ENCODE measurements at places on chromosomes 1 and 21.
A peak's percentile ranks its signal among the peaks of the same experiment; 100 is the strongest.

- no peak for DNase-seq
Measured at GRCh38 chr1:10698726-10699469, 97.5 kb downstream of the CASZ1 start.

DNA sequence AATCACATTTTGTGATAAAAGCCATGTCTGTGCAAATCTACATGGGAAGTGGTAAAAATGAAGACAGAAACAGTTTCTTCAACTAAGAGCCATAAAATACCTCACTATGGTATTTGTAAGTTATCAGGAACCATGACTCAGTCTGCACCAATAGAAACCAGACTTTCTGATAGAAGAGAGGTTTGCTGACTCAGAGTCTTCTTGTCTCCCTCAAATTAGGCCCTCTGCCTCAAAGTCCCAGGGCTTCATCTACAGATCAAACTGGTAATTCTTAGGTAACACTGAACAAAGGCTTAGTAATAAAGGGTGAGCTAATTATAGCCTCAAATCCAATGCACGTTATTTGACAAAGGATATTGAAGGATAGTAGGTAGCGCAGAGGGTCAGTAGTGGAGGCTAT is 30.9 kb upstream of the SSX2IP start:
- DNase-seq: no peak

GRCh38 chr1:107530543-107530942 is 389.7 kb downstream of the NTNG1 start:
- DNase-seq: no peak

GRCh38 chr1:176066709-176067108 is 140.4 kb downstream of the COP1 start:
- no peak for DNase-seq

DNA sequence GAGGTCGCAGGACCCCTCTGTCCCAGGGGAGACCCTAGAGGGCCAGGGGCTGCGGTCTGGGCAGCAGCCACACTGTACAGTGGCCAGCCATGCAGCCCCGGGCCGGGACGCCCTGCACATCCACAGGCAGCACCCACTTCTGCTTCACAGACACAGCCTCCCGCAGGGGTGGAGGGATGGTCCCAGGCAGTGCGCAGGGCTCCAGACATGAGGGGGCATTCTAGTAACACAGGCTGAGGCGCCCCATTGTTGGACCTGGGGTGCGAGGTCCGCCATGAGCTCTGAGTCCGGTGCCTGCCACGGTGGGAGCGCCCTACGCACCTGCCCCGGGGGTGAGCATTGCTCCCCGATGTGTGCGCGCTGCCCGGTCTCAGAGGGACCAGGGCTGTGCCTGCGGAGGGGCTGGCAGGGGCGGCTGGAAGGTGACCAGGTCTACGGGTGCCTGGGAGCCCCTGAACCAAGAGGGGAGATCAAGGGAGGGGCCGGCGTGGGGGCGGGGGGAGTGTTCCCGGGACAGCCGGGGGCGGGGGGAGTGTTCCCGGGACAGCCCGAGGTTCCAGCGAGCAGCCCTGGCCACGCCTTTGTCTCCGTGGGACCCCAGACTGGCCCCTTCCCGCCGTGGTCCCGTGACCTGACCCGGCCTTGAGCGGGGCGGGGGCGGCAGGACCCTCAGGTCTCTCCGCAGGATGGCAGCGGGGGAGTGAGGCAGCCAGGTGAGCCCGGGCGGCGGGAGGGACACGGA is 4.5 kb downstream of the MMEL1 start:
- DNase-seq: no peak

DNA sequence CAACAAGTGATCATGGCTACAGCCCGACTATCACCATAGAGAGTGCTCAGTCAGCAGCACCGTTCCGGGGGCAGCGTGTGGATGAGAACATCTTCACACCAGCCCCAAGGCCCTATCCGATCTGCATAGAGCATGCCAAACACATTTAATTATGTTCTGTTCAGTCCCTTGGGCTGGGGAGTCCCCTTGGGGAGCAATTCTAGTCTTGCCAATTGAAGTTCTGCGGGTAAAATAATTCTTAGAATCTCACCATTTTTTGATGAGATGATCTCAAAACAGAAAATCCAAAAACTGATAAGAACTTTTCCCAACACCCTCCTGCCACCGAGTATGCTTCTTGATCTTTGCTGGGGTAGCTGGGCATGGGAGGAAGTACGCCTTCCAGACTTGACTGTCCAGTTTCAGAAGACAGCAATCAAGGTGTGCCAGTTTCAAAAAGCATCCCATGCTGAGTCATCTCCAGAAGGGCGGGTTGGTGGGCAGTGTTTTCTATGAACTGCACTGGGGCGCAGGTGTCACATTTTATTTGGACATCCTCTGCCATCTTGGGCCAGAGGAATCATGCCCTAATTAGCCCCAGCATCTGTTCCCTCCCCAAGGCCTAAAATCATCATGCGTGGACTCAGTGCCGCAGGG is 20.8 kb upstream of the PTPRF start:
- DNase-seq: no peak

DNA sequence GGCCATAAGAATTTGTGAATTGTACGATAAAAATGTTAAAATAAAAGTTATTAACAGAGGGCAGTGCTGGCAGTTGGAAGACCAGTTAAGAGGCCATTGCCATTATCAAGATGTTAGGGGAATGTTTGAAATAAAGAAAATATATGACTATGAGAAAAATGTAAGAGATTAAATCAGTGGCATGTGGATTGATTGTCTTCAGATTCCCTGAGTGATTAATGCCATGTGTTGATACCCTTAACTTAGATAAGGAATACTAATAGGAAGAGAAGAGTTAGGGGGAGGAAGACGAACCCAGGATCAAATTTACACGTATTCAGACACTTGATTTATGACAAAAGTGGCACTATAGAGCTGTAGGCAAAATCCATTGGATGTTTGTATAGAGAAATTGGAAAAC is 155.8 kb downstream of the PIK3R3 start:
- no peak for DNase-seq

GRCh38 chr1:187477103-187477502 is 648.4 kb downstream of the PLA2G4A start:
- no peak for DNase-seq

DNA sequence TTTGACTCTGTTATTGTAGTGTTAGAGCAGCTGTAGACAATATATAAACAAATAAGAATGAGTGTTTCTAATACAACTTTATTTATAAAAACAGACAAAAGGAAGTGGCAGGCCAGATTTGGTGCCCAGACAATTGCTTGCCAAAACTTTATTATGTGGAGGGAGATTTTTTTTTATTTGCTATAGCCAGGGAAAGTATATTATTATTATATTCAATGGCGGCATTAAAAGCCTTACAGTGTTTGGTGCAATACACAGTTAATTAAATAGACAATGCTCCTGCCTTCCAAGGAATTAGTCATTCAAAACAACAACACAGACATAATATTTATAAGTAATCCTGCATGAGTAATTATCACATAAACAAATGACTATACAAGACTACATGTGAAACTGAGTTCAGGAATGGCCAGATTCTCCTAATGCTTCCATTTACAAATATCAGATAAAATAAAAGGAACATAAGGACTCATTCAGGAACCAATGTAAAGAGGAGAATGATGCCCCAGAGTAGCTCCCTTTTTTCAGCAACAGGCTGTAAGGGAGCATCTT is 10.6 kb upstream of the RC3H1 start:
- DNase-seq: peak; percentile 54

- DNase-seq: no peak
Measured at GRCh38 chr1:223748773-223749733, 36.7 kb downstream of the CAPN2 start.

GRCh38 chr1:180066150-180066549 is 88.5 kb upstream of the QSOX1 start:
- no peak for DNase-seq

DNA sequence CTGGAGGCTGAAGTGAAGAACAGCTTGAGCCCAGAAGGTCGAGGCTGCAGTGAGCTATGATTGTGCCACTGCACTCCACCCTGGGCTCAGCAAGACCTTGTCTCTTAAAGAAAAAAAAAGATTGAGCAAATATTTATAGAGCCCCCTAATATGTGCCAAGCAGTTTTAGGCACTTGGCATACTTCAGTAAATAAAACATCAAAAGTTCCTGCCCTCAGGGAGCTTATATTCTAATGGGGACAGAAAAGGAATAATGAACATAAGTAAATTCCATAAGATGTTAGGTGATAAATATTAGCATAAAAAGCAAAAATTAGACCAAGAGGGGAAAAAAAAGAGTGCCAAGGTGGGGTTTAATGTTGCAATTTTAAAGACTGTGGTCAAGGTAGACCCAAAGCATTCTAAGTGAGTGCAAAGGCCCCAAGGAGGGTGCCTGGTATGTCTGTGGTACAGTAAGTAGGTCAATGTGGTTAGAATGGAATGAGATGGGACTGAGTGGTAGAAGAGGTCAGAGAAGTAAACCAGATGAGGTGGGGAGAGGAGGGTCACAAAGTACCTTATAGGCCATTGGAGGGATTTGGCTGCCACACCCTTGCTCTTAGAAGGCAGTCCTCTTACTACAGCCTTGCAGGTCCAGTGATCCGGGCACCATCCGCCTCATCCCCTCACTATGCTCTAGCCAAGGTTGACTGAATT is 2.2 kb upstream of the TOE1 start:
- DNase-seq: no peak

DNA sequence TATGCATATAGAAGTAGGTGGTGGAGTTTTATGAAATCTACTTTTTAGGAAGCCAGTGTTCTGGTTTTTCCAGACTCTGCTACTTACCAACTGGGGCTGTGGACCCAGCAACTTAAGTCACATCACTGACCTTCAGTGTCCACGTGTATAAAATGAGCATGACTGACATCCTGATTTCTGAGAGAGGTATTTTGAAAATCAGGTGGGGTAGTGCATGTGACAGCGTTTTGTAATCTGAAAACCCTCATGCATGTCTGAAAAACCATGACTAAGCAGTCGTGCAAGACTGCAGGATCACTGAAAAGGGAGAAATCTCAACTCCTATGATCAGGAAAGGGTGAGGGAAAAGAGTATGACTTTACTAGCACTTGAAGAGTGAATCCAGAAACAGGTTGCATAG is 26.1 kb downstream of the CR1L start:
- no peak for DNase-seq

- no peak for DNase-seq
Measured at GRCh38 chr1:52328615-52329014, 37.4 kb downstream of the CC2D1B start.

GRCh38 chr1:203926025-203926540 is 64.7 kb downstream of the SNRPE start:
- DNase-seq: no peak

- no peak for DNase-seq
Measured at GRCh38 chr1:1092149-1092855, 18.2 kb upstream of the RNF223 start.
